Activated naive CD8-positive, alpha-beta T cell treated with anti-CD3 and anti-CD28 coated beads, Interleukin-2, amount 50 U/mL, for 16 hours (primary cell): ENCODE measurements at places on chromosomes 5 and 9.

DNA sequence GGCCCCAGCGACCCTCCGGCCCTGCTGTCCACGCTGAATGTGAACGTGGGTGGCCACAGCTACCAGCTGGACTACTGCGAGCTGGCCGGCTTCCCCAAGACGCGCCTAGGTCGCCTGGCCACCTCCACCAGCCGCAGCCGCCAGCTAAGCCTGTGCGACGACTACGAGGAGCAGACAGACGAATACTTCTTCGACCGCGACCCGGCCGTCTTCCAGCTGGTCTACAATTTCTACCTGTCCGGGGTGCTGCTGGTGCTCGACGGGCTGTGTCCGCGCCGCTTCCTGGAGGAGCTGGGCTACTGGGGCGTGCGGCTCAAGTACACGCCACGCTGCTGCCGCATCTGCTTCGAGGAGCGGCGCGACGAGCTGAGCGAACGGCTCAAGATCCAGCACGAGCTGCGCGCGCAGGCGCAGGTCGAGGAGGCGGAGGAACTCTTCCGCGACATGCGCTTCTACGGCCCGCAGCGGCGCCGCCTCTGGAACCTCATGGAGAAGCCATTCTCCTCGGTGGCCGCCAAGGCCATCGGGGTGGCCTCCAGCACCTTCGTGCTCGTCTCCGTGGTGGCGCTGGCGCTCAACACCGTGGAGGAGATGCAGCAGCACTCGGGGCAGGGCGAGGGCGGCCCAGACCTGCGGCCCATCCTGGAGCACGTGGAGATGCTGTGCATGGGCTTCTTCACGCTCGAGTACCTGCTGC lies 839 bp downstream of the KCNV2 start:
- DNase-seq: no peak

GRCh38 chr5:12920527-12920926 lies 1016.3 kb upstream of the CTNND2 start:
- no peak for DNase-seq

DNA sequence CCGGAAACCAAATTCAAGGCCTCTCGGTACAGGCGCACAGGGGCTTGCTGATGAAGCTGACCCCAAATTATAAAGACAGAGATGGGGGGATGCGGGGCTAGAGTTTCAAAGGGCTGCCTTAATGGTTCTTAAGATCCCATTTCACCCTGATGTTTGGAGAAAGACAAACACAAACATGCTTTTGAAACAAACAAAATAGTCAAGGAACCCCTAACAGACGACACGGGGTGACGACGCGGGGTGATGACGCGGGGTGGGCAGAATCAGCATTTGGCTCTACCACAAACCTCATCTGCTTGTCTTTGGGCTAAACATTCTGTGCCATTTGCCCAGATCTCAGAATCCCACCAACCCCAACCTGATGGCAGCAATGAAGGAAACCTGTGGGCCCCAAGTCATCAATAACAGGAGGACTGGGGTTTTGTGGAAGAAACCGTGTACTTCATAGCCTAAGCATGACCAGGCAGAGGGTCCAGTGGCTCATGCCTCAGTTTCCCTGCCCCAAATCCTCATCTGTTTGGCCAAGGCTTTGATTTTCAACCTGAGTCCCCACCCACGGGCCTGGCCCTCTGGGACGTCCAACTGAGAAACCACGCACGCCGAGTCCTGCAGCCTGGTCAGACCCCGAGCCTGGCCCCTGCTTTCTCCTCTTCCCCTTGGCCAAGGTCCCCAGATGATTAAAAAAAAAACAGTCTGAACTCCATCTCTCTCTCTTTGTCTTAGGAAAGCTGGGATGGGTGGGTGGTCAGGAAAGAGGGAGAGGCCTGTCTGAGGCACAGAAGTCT lies 148.5 kb downstream of the COL23A1 start:
- no peak for DNase-seq

DNA sequence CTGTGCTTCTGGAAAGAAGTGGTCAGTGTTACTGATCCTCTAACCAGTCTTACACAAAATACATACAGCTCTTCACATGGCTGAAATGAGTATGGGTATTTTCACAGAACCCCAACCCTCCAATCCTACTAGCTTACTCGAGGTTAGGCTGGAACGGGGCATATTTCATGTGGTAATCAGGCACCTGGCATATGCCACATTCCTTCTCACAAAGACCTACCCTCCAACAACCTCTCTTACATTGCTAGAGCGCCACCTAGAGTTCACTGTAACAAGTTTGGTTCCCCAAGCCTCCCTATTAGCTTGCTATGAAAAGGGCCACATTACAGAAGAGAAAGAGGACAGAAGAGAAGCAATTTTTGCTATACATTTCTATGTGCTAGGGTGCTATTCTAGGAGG lies 597.3 kb downstream of the PRELID2 start:
- DNase-seq: no peak

GRCh38 chr5:116152169-116152568 lies 67.3 kb downstream of the COMMD10 start:
- DNase-seq: no peak

DNA sequence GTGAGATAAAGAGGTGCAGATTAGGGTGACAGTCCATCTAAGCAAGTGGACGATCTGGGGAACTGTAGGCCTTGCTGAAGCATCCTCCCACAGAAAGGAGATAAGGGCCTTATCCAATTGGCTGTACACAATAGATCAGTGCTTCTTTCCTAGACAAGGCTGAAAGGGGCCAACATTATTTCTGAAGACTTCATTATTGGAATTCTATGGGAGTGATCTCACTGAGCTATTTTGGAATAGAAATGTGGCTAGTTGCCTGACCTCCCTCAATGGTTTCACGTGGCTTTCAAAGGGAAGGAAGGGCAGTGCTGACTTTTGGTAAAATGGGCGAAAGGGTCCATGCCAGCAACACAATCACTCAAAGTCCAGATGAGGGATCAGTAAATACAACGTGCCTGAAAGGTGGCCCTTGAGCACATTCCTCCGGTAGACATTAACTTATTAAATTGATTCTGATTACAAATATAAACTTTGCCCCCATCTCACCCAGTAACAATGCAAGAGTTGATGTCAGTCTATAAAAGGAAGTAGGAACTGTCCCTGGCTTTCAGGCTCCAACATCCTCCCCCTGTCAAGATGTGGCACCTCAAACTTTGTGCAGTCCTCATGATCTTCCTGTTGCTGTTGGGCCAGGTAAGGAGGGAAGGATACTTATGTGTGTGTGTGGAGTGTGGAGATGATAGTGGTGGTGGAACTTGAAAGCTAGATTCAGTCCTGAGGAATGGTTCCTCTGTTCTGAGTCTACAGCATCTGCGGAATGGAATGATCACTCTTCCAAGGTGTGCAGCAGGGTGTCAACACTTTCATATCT lies at the start of gene LEAP2:
Gene LEAP2, plus strand, starts transcription at position 550 of the 811 bp plus-strand sequence. Its CDS starts 27 bp downstream, at position 577.
- no peak for DNase-seq

GRCh38 chr5:61275841-61276240 lies 56.2 kb upstream of the ZSWIM6 start:
- DNase-seq: no peak

- DNase-seq: no peak
Observed at GRCh38 chr9:131524665-131525315, 6.3 kb downstream of the UCK1 start.

- DNase-seq: no peak
Observed at GRCh38 chr9:98594546-98595160, 114.1 kb downstream of the GABBR2 start.

- DNase-seq: no peak
Observed at GRCh38 chr9:123053711-123054110, 20.2 kb downstream of the GPR21 start.

DNA sequence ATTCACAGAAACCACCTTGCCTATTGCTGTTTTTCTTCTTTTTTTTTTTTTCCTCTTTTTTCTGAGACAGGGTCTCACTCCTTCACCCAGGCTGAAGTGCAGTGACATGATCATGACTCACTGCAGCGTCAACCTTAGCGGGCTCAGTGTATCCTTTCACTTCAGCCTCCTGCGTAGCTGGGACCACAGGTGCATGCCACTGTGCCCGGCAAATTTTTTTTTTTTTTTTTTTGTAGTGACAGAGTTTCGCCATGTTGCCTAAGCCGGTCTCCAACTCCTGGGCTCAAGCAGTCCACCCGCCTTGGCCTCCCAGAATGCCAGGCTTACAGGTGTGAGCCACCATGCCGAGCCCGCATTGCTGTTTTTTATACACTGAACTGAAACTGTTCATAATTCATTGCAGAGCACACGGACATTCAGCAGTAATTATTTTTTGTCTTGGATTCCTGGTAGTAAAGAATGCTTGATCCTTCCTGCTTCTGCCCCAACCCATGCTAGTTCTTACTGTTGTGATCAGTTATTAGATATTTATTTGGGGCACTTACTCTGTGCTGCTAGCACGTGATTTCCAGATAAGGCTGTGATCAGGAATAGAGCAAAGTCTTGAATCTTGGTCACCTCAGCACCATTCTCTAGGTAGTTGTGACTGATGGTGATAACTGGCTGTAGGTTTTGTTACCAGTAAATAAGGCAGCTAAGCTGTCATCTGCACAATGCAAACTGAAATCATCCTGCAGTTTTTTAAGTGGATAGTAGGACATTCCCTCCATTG lies 14.0 kb downstream of the MAP3K1 start:
- no peak for DNase-seq

DNA sequence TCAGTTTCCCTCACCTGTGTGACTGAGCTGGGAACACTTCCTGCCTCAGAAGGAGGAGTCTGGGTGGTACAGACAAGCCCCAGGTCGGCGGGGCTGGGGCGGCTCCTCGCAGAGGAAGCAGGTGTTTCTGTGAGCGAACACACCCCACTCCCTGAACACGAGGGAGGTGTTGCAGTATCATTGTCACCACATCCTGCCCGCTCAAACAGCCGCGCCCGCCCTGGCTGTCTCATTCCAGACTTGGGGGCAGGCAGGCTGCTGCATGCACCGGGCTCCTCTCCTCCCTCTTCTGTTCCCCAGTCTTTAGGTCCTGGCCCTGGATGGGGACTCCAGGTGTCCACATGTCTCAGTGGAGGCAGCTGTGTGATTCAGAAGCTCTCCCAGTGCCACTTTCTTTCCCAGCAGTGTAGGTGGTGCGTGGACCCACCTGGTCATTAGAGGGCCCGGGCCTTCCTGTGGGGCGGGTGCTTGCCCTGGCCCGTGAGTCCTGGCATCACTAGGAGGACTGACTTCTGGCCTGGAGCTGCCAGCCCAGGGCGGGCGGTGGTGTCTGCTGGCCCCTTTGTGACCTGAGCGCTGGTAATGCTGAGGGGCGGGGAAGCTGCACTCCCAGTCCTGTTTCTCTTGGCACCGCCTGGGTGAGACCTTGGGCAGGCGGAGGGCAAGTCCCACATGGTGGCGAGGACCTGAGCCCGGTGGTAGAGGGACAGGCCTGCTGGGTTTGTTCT lies 18.3 kb upstream of the PHYHD1 start:
- peak; percentile 65 for DNase-seq

- DNase-seq: no peak
Observed at GRCh38 chr9:84270847-84271530, 69.6 kb downstream of the SLC28A3 start.

DNA sequence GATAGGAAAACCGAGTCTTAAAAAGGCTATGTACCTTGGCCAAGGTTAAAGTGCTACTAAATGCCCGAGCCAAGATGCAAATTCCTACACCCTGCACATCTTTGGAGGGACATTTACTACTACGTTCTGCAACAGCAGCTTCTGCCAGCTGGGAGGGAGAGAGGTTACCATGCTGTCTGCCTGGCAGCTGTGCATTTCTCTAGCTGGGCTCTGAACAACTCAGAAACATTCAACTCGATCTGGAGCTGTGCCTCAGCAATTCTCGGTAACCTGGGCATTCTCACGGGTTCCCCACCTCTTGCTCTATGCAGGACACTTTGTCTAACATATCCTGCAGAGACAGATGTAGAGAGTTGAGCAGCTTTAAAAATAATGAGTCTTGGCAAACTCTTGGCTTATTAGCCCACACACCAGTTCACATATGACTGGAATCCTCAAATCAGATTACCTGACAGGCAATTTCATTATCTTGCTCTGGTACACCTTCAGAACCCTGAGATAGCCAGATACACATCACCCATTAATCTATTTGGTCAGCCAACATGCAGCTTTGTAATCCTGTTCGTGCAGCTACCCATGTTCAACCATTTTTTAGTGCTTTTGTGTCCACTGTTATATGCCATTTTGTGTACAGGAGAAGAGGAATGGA lies 115.8 kb downstream of the EFNA5 start:
- no peak for DNase-seq
